ENCODE measurements at places on chromosomes 4 and X.

DNA sequence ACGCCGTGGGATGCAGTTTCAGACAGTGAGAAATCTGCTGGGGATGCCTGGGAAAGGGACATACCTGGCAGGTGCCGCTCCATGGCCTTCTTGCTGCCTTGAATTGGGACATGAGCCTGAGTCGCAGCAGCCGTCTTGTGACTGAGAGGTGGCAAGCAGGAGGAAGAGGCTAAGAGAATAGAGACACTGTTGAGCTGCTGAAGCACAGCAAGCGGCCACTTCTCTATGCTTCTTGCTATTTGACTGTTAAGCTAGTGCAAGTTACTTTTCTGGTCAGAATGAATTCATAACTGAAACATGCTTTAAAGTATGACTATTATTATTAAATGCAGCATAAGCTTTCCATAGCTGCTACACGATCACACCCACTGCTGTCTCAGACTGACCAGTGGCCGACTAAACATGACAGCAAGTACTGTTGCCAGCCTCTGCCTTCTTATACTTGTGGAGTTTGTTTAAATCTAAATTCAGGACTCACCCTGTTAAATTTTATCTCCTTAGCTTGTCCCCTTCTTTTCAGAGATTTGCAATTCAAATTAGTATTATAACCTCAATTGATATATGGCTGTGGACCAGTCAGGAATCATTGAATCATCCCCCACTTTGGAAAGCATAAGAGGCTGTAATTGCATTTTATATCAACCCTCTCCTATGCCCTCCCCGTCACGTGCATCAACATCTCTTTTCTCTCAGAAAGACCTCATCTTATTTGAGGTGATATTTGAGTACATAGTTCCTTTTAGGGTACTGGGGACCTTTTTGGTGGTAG lies 24.8 kb upstream of the ACSL1 start:
- no peak for DNase-seq

- DNase-seq: no peak
Measured at GRCh38 chr4:154489558-154490233, 1.9 kb downstream of the DCHS2 start.

DNA sequence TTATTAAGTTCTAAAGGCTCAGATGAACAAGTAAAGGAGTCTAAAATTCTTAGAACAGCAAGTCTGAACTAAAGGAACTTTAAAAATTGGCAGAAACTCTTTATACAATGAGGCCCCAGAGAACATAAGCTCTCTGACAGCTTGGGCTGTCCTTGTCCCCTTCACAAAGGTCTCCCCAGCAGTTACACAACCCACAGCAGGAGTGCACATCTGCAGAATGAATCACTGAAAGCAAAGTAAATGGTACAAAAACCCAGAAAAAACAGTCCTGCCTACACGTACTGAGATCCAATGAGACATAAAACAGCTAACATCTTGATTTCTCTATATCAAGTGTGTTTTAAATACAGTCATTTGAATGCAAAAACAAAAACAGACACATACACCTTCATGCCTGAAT lies 18.7 kb downstream of the RBBP7 start:
- no peak for DNase-seq

- no peak for DNase-seq
Measured at GRCh38 chr4:111579767-111580166, 565.5 kb upstream of the FAM241A start.

DNA sequence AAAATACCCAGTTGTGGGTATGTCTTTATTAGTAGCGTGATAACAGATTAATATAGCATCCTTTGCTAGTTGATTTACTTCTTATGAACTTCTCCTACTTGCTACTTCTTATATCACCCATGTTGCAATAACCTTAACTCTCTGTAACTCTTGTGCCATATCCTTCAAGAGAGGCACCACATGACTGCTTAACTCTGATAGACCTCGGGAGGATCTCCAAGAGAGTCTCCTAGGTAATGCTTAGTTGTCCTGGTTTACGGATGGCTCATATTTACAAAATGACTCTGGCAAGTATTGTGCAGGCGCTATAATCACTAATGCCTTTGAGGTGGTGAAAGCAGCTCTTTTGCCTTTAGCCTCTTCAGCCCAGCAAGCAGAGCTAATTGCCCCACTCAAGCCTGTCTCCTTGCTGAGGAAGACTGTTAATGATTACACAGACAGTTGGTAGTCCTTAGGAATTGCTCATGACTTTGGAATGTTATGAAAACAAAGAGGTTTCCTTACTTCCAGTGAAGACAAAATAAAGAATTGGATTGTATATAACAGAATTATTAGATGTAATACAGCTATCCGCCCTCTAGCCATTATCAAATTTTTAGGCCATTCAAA lies 1305.8 kb downstream of the PCDH7 start:
- no peak for DNase-seq

All from COR-L47 (cell line).